Activated CD4-positive, CD25-positive, alpha-beta regulatory T cell (primary cell): ENCODE measurements at places on chromosomes 1 and 21.

DNA sequence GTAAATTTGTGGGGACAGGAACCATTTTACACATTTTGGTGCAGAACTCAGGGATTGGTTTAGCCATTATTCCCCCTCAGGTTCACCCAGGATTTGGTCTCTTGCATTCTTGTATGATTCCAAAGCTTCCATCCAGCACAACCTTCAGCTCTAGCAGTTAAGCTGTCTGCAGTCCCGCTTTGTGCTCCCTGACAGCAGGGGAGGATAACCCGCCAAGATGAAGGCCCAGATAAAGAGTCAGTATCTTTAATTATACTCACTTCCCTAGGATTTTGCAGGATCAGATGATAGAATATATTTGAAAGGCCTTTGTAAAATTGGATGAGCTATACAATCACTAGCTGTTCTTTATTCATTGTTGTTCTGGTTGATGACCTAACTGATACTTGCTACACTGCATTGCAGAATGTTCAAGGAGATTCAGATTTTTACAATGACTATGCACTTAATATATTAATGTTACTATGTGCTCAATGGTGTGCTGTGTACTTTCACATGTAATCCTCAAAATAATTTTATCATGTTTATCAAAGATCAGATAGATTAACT is 49.8 kb downstream of the SLC16A1 start:
- no peak for DNase-seq

- no peak for DNase-seq
These were observed 475.4 kb upstream of the NR5A2 start for GRCh38 chr1:199551967-199552565.

DNA sequence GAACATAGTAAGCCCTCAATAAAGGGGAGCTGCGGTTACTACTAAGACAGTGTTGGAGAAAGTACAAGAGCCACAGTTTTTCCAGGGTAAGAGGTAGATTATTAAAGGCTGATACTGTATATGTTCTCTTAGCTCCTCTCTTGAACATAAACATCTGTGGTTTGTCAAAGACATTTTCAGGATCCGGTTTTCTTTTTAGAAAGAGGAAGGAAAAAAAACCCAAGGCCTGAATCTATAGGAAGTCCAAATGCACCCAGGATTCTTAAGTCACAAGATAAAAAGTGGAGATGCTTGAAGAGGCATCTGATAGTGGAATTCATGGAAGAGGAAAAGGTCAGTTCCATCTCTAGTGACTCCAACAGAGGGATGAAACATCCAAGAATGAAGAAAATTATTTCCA is 24.6 kb upstream of the SLC45A3 start:
- DNase-seq: no peak

DNA sequence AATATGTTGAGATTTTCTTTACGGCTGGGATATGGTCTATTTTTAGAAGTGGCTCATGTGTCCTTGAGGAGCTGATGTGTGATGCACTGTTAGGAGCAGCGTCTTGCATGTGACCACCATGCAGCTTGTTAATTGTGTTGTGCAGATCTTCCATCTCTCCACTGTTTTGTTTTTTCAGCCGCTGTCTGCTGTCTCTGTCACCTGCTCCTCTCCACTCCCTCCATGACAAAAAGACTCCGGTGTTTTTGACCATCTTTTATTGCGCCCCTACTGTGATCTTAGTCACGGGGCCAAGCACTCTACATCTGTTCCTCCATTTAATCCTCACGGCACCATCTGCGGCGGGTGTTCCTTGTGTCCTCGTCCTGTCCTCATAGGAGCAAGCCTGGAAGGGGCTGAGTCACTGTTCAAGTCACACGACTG is 51.8 kb downstream of the ADARB1 start:
- no peak for DNase-seq

DNA sequence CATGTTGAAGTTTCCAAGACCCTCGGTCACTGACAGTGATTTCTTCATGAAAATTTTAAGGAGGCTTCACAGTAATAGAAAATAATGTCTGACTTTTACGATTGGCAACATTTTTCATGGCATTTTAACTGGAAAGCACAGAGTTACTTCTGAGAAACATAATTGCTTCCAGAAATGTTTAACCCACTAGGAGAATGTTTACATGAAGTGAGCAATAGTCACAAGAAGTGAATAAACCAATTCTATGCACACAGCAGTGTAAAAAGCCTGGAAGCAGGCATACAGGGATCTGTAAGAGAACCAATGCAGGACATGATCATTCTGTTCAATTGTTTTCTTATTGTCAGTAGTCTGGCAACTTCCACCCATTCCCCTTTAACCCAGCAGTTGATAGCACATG is 316.2 kb upstream of the CXADR start:
- DNase-seq: no peak

DNA sequence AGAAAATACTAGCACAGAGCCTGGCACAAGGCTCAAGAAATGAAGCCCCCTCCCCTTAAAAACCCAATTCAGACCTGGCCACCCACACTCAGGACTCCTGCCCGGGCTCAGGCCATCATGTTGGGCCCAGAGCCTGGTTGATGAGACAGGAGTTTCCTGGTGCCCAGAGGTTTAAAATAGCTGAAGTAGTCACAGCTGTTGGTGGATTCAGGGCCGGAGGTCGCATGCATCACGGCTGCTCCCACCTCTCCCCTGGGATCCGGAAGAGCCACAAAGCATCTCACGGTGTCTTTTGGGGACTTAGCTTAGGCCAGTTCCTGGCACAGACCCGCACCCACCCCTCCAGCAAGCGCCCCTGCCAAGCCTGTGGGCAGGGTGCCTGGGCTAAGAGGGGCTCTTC is 2.6 kb upstream of the PADI2 start:
- no peak for DNase-seq

DNA sequence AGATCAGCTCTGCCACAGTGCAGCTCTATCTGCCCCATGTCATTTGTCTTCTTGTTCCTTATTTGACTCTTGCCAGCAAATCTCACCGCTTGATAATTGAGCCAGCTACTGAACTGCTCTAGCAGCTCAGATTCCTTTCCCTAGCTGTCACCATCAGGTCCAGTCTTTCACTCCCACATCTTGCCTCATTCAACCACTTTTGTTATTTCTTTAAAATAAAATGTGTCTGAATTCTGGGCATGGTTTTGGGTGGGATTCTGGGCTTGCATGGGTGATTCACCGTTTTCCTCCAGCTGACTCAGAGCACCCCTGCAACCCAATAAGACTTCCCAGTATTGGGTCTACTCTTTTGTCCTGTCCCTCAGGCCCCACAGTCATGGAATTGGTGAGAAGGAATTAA is 215.7 kb downstream of the DSCAM start:
- no peak for DNase-seq

DNA sequence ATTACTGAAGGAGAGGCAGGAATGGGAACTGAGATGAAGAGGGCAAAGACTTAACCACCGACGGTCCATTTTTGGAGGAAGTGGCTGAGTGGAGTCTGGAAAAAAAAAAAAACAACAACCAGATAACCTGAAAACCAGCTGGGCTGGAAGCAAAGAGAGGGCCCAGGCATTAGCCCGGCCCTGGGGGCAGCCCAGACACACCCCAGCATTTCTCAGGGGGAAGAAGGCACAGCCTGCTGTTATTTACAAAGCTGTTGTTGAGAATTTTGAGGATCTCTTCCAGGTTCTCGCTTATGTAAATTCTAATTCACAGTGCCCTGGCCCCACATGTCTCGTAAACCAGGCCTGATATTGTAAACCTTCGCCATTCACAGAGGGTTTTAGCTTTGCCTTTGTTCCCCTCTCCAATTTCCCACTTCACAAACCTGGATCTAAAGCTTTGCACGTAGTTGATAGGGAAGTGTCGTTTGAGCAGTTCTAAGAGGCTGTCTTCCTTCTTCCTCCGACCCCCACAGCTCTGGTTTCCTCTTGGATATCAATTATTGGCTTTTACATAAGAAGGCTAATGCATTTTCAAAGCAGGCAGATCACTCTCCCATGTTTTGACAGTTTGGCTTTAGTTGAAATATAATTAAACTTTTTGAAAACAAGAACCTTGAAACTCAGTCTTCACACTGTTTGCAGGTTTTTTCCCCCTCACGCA is 161.8 kb upstream of the IRF2BP2 start:
- no peak for DNase-seq

GRCh38 chr1:236753516-236753915 is 41.6 kb upstream of the MTR start:
- DNase-seq: no peak

GRCh38 chr1:67685558-67686266 is 711 bp downstream of the GADD45A start:
- DNase-seq: peak; percentile 34

DNA sequence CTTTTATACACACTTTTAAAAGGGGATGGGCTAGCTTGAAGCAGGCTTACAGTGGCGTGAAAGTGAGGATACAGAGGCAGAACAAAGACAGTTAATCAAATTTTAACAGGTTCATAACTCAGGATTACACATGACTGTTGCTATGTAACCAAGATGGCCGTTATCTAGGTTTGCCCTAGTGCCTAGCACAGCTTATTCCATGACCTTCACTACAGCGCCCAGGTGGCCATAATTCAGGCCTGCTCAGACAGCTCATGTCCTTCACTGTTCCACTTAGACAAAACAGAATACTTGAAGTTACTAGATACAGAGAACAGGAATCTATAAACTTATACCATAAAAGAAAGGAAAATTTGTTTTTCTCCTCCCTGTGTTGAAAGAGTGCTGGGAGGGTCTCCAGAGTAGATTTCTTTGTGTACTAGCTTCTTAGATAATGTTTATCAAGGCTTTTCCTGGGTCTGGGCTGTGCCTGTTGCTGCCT is 6.2 kb upstream of the SPRR2F start:
- DNase-seq: no peak

- no peak for DNase-seq
These were observed 8.8 kb downstream of the CDA start for GRCh38 chr1:20597650-20598049.

DNA sequence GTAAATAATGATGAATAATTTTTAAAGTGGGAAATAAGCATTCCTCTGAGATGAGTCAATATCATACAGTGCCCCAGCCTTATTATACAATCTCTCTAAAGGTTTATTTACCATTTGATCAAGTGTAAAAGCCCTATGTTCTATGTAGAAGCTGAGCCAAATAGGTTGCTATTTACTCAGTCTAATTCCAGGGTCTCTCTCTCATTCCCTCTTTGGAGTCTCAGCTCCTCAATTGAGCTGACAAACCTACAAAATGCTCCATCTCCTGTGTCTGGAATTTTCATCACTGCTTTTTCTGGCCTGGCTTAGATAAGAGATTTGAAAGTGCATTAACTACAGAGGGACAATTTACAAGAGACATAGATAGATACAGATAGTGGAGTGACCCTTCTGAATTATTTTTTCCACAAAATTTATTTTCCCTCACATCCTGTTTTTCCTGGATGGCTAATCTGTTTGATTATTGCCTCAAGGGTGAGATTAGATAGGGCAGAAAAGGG is 24.8 kb upstream of the USH2A start:
- no peak for DNase-seq

DNA sequence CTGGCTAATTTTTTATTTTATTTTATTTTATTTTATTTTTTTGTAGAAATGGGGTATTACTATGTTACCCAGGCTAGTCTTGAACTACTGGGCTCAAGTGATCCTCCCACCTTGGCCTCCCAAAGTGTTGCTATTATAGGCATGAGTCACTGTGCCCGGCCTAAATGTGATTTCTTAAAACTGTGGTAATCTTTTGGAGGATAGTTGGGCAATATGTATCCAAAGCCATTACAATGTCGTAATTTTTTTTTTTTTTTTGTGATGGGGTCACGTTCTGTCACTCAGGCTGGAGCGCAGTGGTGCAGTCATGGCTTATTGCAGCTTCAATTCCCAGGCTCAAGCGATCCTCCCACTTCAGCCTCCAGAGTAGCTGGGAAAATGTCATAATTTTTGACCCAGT is 14.2 kb downstream of the ETV3L start:
- no peak for DNase-seq

DNA sequence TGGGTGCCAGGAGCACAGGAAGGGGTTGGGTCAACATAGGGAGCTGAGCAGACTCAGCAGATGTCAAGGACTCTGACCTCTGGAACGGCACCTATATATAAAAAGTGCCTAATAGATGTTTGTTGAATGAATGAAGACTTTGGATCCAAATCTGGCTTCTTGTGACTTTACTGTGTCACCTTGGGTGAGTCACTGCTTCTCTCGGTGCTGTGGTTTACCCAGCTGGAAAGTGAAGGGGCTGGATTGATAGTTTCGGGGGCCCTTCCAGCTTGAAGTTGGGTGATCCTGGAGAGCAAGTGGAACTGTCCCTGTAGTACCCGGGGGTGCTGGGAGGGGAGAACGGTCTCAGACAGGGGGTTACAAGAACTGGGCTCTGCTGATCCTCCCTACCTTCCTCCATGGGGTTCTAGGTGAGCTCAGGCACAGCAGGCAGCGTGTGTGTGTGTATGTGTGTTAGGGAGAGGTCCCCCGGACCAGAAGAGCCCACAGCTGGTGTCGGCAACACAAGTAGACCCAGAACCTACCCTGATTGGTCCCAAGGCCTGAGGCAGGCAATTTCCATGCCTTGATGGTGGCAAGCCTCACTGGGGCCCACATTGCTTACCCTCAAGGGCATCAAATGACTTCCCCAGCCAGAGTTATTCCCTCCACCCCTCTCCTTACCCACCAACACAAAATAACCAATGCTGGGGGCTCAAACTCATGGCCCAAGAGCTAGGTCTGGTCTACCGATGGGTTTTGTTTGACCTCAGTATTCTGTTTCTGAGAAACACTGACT is 5.5 kb upstream of the PADI1 start:
- no peak for DNase-seq

GRCh38 chr1:208538078-208538477 is 293.9 kb upstream of the PLXNA2 start:
- DNase-seq: no peak

DNA sequence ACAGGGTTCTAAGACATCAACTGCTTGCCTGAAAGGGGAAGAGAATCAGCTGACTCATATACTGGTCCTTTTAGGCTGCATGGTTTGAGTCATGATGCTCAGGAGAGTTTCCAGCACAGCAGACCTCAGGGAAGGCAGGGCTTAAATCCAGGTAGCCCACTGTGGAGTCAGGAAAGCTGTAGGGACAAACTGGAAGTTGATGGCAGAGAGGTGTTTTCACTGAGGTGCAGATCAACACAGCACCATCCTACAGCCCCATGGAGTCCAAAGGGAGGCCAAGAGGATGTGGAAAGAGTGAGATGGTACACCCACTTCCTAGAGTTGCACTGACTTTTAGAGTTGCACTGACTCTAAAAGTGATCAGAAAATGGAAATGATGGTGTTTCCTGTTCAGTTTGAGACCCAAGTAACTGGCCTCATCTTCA is 252.4 kb upstream of the DUSP10 start:
- no peak for DNase-seq

GRCh38 chr1:202189918-202190715 is 3.5 kb upstream of the LGR6 start:
- DNase-seq: no peak

DNA sequence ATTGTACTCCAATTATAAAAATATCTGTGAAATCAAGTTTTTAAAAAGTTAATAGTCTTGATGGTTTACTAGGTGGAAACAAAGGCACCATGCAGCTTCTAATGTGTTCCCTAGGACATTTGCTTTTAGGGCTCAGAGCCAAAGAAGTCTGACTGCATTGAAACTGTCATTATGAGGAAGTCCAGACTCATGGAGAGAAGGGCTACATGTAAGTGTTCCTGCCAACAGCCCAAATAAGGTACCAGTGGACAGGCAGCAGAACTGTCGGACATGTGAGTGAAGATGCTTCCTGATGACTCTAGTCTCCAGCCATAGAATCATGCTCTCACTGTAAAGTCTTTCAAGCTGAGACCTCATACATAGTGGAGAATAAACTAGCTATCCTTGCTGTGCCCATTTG is 287.6 kb downstream of the AKT3 start:
- no peak for DNase-seq

GRCh38 chr1:185540295-185540694 is 193.9 kb upstream of the HMCN1 start:
- DNase-seq: no peak
